ENCODE measurements at places on chromosomes 11 and 22.

GRCh38 chr11:131658952-131659351 lies 288.5 kb downstream of the NTM start:
- DNase-seq = no peak

GRCh38 chr11:114929351-114930000 lies 251.1 kb downstream of the NXPE2 start:
- DNase-seq = no peak

GRCh38 chr11:128988242-128988970 lies 45.7 kb upstream of the TP53AIP1 start:
- no peak for DNase-seq

GRCh38 chr22:42327462-42328129 lies 57.1 kb upstream of the TCF20 start:
- no peak for DNase-seq

DNA sequence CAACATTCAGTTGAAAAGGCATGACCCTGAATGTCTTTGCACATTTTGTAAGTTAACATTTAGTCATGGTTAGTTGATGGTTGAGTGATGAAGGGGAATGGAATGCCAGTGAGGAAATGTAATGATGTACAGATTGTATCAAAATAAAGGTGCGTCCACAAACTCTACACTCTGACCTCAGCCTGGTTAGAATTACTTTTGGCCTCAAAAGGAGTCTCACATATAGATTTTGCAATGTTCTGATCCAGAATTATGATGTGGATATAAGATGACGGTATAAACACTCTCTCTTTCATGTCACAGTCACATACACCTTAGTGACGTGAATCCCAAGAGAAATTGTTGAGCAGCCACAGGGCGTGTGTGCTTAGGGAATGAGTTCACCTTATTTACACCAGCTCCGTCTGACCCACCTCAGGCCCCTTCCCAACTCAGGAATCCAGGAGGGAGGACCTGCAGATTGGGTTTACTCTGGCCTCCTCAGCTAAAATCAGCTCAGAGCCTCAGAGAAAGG lies 100.1 kb downstream of the RDX start:
- DNase-seq = no peak

GRCh38 chr11:120338107-120338933 lies 2.1 kb downstream of the ARHGEF12 start:
- DNase-seq = no peak

GRCh38 chr22:49179886-49180682 lies 647.6 kb downstream of the BRD1 start:
- DNase-seq = no peak

GRCh38 chr11:23789200-23789853 lies 707.5 kb upstream of the LUZP2 start:
- no peak for DNase-seq
